ENCODE measurements at places on chromosomes 5 and 9.

DNA sequence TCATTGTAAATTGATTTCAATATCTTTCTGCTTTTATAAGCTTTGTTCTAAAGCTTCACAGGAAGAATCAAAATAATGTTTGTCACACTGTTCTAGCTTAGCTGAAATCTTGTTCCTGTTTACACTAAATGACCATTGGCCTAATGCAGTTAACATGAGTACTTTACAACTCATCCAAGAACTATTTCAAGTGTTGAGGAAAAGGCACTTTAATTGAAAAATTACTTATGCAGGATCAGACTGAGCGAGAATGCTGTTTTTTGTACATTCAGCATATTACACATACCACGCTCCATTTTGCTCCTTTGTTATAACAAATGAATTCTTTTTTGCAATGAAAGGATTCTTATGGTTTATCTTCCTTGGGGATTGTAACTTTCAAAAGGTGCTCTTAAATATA, 22.4 kb upstream of the SMIM15 start:
- no peak for DNase-seq

- DNase-seq, result no peak
Measured at GRCh38 chr5:144009116-144009515, 161.3 kb downstream of the YIPF5 start.

GRCh38 chr9:112885324-112885723, 5.4 kb downstream of the SLC46A2 start:
- DNase-seq, result no peak

DNA sequence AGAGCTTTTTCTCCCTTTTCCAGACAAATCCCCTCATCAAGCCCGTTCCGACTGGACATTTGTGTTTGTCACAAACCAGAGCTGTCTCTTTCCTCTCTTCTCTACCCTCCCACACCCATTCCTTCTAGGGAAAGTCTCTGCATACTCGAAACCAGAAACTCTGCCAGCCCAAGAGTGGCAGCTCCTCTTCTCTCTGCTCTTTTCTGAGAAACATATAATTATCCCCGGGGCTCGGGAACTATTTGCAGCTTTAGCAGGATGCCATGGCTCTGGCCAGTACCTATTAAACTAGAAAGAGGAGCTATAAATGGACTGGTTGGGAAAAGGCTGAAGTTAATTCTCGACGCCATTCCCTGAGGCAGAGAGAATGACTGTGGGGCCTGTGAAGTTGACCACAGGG, 82.6 kb downstream of the SH3PXD2B start:
- DNase-seq, result no peak

Data from NB4 (cell line).